Naive thymus-derived CD8-positive, alpha-beta T cell (primary cell): ENCODE measurements at places on chromosomes 1 and 21.

GRCh38 chr1:84061336-84061735 is 62.4 kb upstream of the TTLL7 start:
- no peak overlapping the region for H3K27ac ChIP-seq
- peaks cover 5% of the 10 kb centered on the region for H3K27me3 ChIP-seq
- H3K36me3 ChIP-seq, result no peaks in the 10 kb centered on the region
- no peaks in the 10 kb centered on the region for H3K4me1 ChIP-seq
- H3K4me3 ChIP-seq, result no peak overlapping the region

GRCh38 chr21:29704719-29705118 is 235.1 kb downstream of the GRIK1 start:
- no peak for DNase-seq
- no peak overlapping the region for H3K27ac ChIP-seq
- no peaks in the 10 kb centered on the region for H3K36me3 ChIP-seq
- no peak overlapping the region for H3K4me3 ChIP-seq

GRCh38 chr1:49048188-49048587 is 271.5 kb upstream of the BEND5 start:
- H3K27ac ChIP-seq, result no peak overlapping the region
- no peaks in the 10 kb centered on the region for H3K27me3 ChIP-seq
- H3K4me3 ChIP-seq, result no peak overlapping the region
- no peaks in the 10 kb centered on the region for H3K36me3 ChIP-seq

DNA sequence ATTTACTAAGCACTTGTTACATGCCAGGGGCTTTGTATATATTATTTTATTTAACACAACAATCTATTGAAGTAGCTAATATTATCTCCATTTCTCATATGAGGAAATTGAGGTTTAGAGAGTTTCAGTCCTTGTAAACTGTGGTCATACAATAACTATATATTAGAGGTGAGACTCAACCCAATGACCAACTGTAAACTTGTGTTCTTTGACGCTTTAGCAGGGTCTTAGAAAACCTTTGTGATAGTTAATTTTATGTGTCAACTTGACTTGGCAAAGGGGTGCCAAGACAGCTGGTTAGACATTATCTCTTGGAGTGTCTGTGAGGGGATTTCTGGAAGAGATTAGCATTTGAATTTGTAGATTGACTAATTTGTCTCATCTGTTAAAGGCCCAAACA is 252.4 kb upstream of the B3GALT2 start:
- H3K36me3 ChIP-seq, result peaks cover 26% of the 10 kb centered on the region
- DNase-seq, result no peak
- H3K27me3 ChIP-seq, result no peaks in the 10 kb centered on the region
- H3K27ac ChIP-seq, result no peak overlapping the region

- no peak overlapping the region for H3K27ac ChIP-seq
- no peak overlapping the region for H3K4me3 ChIP-seq
- DNase-seq, result no peak
- H3K36me3 ChIP-seq, result no peaks in the 10 kb centered on the region
- no peaks in the 10 kb centered on the region for H3K4me1 ChIP-seq
These were observed 1048.1 kb downstream of the BRINP3 start for GRCh38 chr1:189429610-189430009.

GRCh38 chr1:205963352-205964155 is 20.3 kb upstream of the SLC26A9 start:
- H3K4me3 ChIP-seq, result no peak overlapping the region
- H3K36me3 ChIP-seq, result no peaks in the 10 kb centered on the region
- H3K27ac ChIP-seq, result no peak overlapping the region

GRCh38 chr1:27332536-27333281 is 9.1 kb upstream of the SYTL1 start:
- H3K27me3 ChIP-seq, result no peaks in the 10 kb centered on the region
- H3K4me3 ChIP-seq, result no peak overlapping the region
- H3K27ac ChIP-seq, result peak overlapping the region; percentile 28
- peak; percentile 63 for DNase-seq
- no peaks in the 10 kb centered on the region for H3K36me3 ChIP-seq

DNA sequence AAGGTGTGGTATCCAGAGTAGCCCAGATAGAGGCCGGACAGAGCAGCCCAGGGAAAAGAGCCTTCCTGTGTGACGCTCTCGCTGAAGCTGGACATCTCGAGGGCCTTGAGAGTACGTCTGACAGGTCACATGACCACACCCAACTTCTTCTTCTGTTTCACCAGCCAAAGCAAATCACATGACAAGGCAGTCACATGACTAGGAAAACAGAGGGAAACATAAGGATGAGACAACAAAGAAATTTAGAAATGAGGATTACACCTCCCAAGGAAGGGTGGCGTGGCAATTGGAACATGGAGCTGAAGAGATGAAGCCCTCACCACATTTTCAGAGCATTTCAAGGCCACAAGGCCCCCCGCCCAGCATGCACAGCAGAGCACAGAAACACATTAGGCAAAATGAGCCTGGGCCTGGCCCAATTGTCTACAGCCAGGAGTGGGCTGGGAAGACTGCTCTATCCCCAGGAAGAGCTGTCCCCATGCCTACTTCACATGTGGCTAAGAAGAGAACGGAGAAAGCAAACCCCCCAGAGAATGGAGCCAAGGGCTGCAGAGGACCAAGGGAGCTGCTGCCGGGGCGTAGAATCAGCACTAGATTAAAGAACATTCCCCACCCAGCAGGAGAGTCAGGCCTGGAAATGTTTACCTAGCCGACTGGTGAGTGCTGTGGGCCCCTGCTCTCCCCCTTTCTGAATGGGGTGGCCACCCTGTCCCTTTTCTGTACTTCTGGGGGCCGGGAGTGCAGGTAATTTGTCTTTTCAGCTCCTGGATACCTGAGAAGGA is 305.1 kb downstream of the NPHP4 start:
- peaks cover 36% of the 10 kb centered on the region for H3K27me3 ChIP-seq
- peaks cover 8% of the 10 kb centered on the region for H3K4me1 ChIP-seq
- no peaks in the 10 kb centered on the region for H3K36me3 ChIP-seq
- H3K27ac ChIP-seq, result no peak overlapping the region

DNA sequence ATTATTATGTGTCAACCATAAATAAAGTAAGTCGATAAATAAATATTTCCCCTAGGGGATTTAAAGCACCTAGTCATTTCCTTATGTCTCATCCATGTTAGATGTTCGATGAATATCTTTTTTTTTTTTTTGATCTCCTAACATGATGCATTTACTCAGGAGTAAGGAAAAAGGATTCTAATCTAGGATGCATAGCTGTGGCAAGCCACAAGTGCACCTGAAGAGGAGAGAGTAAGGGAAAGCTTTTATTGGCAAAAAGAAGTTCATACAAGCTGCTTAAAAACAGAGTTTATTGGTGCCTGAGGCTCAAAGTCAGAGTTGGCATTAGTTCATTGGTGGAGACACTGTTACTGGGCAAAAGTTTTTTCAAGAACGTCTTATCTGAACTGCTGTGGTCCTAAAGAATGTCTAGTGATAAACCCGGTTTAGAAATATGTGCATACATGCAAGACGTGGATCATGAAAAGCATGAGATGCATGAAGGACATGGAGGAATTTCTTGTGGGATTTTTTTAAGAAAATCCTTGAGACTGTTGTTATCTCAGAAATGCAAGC is 51.7 kb downstream of the SWT1 start:
- peaks cover 29% of the 10 kb centered on the region for H3K36me3 ChIP-seq
- no peaks in the 10 kb centered on the region for H3K4me1 ChIP-seq
- H3K27ac ChIP-seq, result no peak overlapping the region

DNA sequence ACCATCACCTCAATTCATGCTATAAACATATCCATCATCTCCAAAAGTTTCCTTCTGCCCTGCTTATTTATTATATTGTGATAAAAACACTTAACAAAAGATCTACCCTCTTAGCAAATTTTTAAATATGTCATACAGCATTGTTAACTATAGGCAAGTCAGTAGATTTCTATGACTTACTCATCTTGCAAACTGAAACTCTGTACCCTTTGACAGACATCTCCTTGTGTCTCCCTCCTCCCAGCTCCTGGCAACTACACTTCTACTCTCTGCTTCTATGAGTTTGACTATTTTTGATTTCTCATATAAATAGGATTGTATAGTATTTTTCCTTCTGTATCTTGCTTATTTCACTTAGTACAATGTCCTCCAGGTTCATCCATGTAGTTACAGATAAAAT is 174.8 kb downstream of the TNFSF18 start:
- no peaks in the 10 kb centered on the region for H3K36me3 ChIP-seq
- no peak for DNase-seq
- no peak overlapping the region for H3K4me3 ChIP-seq
- peaks cover 9% of the 10 kb centered on the region for H3K4me1 ChIP-seq
- no peaks in the 10 kb centered on the region for H3K27me3 ChIP-seq

DNA sequence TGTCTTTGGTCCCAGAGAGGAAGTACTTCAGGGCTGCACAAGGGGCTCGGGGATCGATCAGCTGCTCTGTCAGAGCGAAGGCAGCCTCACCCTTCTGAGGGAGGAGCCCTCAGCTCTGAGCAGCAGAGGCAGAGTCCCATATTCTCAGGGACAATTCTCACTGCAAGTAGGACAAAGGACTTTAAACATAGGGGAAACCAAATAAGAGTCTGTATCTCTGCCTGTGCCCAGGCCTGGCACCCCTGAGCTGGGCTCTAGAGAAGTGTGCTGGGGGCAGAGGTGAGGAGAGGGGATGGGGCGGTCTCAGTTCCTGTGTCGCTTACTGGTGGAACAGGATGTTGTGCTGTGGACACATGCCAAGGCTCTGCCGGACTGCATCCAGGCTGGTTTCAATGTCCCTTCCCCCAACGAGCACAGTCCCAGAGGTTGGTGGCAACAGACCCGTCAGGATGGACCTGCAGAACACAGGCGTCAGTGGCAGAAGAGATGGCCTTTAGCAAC is 76.6 kb downstream of the ABCA4 start:
- no peak for DNase-seq
- H3K27me3 ChIP-seq, result peaks cover 16% of the 10 kb centered on the region
- no peak overlapping the region for H3K27ac ChIP-seq
- no peak overlapping the region for H3K4me3 ChIP-seq
- peaks cover 4% of the 10 kb centered on the region for H3K4me1 ChIP-seq

DNA sequence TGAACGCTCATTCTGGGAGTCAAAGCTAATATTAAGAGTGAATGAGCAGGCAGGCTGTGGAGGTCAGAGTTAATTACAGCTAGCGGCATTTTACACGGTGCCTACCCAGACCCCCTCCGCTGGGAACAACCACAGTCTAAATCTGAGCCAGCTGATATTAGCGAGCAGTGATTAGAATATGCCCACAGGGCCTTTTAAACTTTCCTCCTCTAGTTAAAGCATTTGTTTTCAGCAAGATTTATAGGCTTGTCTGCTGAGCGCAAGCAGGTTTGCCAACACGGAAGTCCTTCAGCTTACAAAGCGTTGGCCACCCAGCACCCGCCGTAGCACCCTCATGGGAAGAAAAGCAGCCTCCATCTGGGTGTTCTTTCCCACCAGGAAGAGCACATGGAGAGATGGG is 72.1 kb downstream of the LMX1A start:
- peaks cover 67% of the 10 kb centered on the region for H3K27me3 ChIP-seq
- peaks cover 2% of the 10 kb centered on the region for H3K4me1 ChIP-seq
- DNase-seq, result no peak
- H3K4me3 ChIP-seq, result no peak overlapping the region

DNA sequence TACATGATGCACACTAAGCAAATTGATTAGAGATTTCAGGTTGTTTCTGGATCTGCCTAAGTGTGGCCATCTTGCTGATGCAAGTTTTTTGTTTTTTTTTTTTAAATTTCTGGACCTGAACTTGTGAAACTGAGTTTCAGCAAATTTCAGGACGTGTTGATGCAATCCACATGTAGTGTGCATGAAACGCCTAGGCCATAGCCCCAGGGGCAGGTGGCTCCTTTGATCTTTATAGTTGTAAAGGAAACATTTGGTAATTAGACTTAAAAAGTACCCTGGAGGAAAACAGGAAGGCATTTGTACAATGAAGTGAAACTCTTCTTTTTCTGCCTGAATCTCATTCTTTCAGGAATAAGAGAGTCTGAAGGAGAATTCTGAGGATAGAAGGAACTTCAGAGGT is 162.2 kb upstream of the LHX8 start:
- no peak overlapping the region for H3K27ac ChIP-seq
- H3K4me3 ChIP-seq, result no peak overlapping the region
- H3K4me1 ChIP-seq, result no peaks in the 10 kb centered on the region
- DNase-seq, result no peak
- H3K27me3 ChIP-seq, result no peaks in the 10 kb centered on the region

GRCh38 chr1:177020851-177021589 is 143.5 kb downstream of the ASTN1 start:
- no peak overlapping the region for H3K27ac ChIP-seq
- no peak for DNase-seq
- no peaks in the 10 kb centered on the region for H3K36me3 ChIP-seq
- H3K4me1 ChIP-seq, result no peaks in the 10 kb centered on the region

DNA sequence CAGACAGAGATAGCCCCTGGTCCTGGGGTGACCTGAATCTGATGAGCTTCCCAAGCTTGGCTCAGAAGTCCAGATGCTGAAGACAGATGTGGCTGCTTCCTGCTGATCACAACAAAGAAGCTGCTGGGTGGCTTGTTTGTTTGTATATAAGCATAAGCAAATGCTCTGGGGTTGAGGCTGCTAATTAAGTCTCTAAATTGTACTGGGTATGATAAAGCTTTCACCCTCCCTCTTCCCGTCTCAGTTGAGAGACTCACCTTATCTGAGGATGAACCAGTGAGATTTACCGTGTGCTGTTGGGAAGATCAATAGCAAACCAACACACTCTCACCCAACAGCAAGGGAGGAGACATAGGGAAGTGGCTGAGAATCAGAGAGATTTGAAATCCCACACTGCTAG is 42.0 kb downstream of the DAB1 start:
- no peak overlapping the region for H3K4me3 ChIP-seq
- DNase-seq, result no peak
- H3K27ac ChIP-seq, result no peak overlapping the region
- H3K27me3 ChIP-seq, result no peaks in the 10 kb centered on the region
- no peaks in the 10 kb centered on the region for H3K36me3 ChIP-seq

DNA sequence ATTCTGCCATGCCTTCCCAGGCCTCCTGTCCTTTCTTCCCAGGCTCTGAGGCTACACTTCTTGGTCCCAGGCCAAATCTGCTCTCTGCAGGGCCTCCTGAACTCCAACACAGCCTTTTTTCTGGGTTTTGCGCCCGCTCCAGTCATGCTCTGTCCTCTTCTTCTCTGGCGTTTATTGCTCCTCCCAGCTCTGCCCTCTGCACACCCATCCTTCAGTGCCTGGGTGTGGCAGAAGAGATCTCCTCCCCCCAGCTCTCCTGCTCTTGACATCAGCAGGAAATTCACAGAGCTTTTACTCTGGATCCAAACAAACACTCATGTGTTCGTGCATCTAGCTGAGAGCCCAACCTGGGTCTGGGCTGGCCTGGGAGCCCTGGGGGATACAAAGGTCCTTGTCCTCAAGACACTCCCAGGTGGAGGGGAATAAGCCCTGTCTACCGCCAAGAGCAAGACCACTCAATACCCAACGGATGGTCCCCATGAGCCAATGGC is 22.9 kb upstream of the EPS8L3 start:
- no peaks in the 10 kb centered on the region for H3K27me3 ChIP-seq
- H3K4me3 ChIP-seq, result no peak overlapping the region
- H3K4me1 ChIP-seq, result peaks cover 13% of the 10 kb centered on the region
- H3K36me3 ChIP-seq, result no peaks in the 10 kb centered on the region
- no peak overlapping the region for H3K27ac ChIP-seq

GRCh38 chr21:39065917-39066316 is 117.3 kb downstream of the PSMG1 start:
- H3K27me3 ChIP-seq, result peaks cover 4% of the 10 kb centered on the region
- H3K4me1 ChIP-seq, result no peaks in the 10 kb centered on the region
- H3K27ac ChIP-seq, result no peak overlapping the region

GRCh38 chr1:64597113-64597512 is 127.2 kb downstream of the CACHD1 start:
- H3K27me3 ChIP-seq, result no peaks in the 10 kb centered on the region
- H3K27ac ChIP-seq, result no peak overlapping the region
- H3K36me3 ChIP-seq, result peaks cover 5% of the 10 kb centered on the region
